ENCODE measurements at places on chromosomes 2 and 18.

GRCh38 chr2:121897335-121897970 is 142.0 kb downstream of the TSN start:
- peak; percentile 70 for DNase-seq

DNA sequence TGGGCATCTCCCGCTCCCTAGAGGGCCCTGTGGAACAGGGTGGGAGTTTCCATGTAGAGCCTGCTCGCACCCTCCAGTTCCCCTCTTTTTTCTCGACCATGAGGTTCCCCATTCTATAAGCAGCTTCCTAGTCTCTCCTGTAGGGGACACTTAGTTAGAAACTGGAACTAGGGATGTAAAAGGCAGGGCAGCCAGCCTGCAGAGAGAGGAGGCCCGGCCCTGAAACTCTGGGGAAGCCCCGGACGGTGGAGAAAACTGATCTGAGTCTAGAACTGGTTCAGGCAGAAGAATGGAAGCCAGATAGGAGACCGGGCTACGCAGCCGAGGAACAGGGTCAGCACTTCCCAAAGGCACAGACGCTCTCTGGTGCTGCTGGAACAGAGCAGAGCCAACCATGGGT is 51.6 kb upstream of the ATG16L1 start:
- no peak for DNase-seq

DNA sequence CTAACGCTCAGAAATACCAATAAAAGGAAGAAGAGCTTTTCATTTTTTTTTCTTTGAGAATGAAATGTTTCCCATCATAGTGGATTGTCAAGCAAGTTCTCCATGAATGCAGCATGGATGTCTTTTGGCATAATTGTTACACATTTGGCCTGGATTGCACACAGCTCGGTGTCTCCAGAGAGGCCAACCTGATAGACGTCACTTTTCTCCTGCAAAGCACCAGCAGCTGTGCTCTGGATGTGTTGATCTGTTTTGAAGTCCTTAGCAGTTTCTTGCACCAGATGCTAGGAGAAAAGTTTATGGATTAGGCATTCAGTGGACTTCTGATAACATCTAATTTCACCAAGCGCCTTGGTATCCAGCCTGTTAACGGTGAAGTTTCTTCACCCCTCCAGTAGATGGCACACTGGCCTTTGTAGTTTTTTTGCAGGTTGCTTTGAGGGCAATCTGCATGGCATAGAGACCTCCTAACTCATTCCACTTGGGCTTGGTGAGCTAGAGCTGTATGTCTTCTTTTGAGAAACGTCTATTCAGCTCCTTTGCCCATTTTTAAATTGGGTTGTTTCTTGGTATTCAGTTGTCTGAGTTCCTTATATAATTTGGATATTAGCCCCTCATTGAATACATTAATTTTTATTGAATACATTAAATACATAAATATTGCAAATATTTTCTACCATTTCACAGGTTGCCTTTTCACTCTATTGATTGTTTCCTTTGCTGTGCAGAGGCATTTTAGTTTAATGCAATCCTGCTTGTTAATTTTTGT is 59.7 kb downstream of the PTH2R start:
- peak; percentile 47 for DNase-seq

GRCh38 chr2:185466915-185467314 is 271.7 kb upstream of the FSIP2 start:
- DNase-seq = no peak

GRCh38 chr2:35857498-35857897 is 498.1 kb upstream of the CRIM1 start:
- no peak for DNase-seq

GRCh38 chr2:78980152-78980465 is 45.4 kb upstream of the REG3G start:
- DNase-seq = no peak

GRCh38 chr2:584863-585823 is 92.1 kb downstream of the TMEM18 start:
- no peak for DNase-seq

GRCh38 chr2:214014551-214015220 is 396.2 kb upstream of the VWC2L start:
- no peak for DNase-seq

- no peak for DNase-seq
Observed at GRCh38 chr18:30465096-30465495, 577.4 kb downstream of the DSC3 start.

GRCh38 chr18:58042826-58043490 is 1.1 kb upstream of the NEDD4L start:
- DNase-seq = peak; percentile 19

DNA sequence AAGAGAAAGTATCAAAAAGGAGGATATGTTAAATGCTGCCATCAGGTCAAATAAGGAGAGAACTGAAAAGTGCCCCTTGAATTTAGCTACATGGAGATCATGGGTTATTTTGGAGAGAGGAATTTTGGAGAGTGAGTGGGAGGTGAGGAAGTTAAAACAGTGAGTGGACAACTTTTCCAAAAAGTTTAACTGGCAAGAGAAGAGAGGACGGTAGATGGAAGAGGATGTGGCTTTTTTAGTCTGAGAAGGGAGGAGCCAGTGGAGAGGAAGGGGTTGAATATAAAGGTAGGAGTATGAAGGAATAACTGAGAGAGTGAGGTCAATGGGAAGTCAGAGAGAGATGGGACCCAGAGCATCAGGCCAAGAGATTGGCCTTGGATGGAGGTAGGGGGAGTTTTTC is 62.5 kb upstream of the NFE2L2 start:
- no peak for DNase-seq

GRCh38 chr2:156473445-156473844 is 37.3 kb downstream of the GPD2 start:
- DNase-seq = no peak

GRCh38 chr2:72669121-72669520 is 156.7 kb downstream of the EXOC6B start:
- DNase-seq = no peak
